ENCODE measurements at places on chromosomes 1 and 21.

DNA sequence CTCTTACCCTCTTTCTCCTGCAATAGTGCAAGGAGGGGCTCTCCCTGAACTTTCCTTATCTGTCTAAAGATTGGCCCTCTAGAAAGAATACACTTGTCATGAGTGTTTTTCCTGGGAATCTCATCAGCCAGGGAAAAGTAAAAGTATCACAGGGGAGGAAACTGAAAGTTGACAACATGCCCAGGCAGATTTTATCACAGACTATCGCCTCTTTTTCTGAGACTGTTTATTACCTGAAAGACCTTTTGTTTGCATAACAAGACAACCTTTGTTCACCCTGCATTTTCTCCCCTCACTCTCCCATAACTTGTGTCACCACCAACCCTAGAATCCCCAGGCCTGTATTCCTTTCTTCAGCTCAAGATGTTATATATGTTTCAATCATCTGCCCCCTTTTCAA, 794.7 kb upstream of the ADAMTS5 start:
- no peak for DNase-seq

GRCh38 chr1:246753670-246754535, 29.7 kb downstream of the SCCPDH start:
- DNase-seq: peak; percentile 53

GRCh38 chr1:56547473-56547872, 31.9 kb downstream of the PLPP3 start:
- DNase-seq: no peak

GRCh38 chr1:100657876-100658715, 61.4 kb upstream of the VCAM1 start:
- no peak for DNase-seq

DNA sequence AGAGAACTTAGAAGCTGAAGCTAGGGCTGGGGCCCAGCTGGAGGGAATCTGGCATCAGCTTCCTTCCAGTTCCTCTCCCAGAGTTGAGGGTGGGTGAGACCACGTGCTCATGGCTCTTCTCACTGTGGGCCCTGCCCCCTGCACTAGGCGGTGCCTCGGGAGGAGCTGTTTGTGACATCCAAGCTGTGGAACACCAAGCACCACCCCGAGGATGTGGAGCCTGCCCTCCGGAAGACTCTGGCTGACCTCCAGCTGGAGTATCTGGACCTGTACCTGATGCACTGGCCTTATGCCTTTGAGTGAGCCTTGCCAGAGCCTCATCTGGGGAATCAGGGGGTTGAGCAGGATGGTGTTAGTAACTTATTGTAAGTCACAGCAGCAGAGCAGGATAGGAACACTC, 16.1 kb downstream of the AKR1A1 start:
- peak; percentile 79 for DNase-seq

DNA sequence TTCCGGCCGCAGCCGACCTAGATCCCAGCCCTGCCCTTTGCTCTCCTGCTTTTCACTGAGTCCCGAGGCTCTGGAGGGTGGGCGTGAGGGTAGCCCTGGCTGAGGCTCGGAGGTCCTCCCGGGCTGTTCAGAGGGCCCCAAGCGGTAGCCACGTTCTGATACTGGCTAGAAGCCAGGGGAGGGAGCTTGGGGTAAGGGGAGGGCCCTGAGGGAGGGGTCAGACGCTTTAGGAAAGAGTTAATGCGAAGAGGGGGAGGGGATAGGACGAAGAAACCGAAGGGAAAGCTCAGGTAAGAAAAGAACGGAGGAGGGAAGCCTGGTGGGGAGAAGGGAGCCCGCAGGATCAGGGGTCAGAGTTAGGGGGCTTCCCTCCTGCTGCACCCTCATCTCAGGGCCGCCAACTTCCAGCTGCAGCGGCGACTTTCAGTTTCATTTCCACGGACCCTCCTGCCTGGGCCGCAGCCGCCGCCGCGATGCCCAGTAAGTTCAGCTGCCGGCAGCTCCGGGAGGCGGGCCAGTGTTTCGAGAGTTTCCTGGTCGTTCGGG, at the start of gene MOV10:
Gene MOV10 (plus strand): TSS at position 220 of the 546 bp plus-strand sequence. CDS start 254 bp downstream, at position 474.
- DNase-seq: peak; percentile 80
